Inflammatory macrophage (primary cell): ENCODE measurements at places on chromosomes 2 and 18.
A peak's percentile ranks its signal among the peaks of the same experiment; 100 is the strongest.

DNA sequence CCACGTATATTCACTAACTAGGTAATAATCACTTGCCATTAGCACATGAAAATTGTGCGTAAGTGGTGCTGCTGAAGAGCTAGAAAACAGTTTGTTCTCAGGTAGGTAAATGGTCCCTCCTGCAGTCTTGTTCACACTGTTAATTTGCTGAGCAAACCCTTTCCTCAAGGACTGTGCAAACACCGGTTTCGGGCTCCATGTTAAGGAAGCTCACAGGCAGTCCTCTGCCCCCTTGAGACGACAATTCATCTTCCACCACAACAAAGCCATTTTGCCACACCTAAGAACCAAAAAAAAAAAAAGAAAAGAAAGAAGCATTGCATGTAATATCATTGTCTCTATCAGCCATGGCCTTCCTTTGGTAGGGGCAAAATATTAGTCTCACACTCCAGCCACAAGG, 193.9 kb downstream of the BCL11A start:
- no peak for DNase-seq

DNA sequence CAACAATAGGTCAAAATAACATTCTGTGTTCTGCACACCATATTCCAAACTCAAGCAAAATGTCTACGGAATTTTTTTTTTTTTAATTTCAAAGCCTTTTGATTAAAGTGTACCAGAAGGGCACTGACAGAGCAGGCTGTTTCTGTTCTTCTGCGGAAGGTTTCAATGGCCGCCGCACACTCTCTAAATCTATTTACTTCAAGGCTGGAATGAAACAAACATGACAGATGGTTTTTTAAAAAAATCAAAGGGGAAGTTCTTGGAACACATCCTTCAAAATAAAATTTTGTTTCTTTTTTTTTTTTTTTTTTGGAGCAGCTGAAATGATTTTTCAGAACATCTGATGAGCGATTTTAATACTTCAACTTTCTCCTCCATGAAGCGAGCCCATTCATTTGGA, 259.1 kb downstream of the TXNL1 start:
- DNase-seq, result no peak

GRCh38 chr18:42051411-42051810, 96.4 kb downstream of the PIK3C3 start:
- no peak for DNase-seq

- no peak for DNase-seq
Measured at GRCh38 chr2:175126661-175127060, 41.3 kb downstream of the ATF2 start.

GRCh38 chr2:240560084-240560479, at the start of gene DUSP28:
DUSP28 (plus strand) TSS chr2:240560357; CDS start chr2:240560685, 328 bp downstream.
- peak; percentile 98 for DNase-seq

GRCh38 chr2:55949211-55949610, 25.6 kb upstream of the EFEMP1 start:
- no peak for DNase-seq

GRCh38 chr2:42854207-42854818, 61.9 kb upstream of the HAAO start:
- DNase-seq, result no peak

GRCh38 chr2:47907039-47907781, 912 bp upstream of the FBXO11 start:
- DNase-seq, result peak; percentile 17

- no peak for DNase-seq
Measured at GRCh38 chr18:64993695-64994094, 757.1 kb upstream of the CDH7 start.

DNA sequence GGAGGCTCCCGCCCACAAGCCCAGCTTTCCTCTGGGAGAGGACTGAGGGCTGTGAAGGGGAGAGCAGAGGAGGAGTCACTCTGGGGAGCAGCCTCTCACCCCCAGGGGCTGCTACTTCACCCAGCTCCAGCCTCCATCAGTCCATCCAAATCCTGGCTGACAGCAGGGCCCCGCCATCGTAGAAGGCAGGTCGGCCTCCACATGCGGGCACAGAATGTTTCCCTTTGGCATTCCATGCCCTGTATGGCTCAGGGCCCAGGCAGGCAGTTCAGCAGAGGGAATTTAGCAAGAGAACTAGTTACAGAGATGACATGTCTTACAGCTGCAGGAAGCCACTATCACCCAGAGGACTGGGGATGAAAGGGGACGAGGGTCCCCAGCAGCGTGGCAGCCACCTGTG, 6.4 kb upstream of the ODC1 start:
- DNase-seq, result no peak

- no peak for DNase-seq
Measured at GRCh38 chr2:163157411-163157810, 318.8 kb upstream of the KCNH7 start.

GRCh38 chr2:29241955-29242565, 126.8 kb downstream of the CLIP4 start:
- DNase-seq, result no peak

GRCh38 chr2:121545913-121546312, 15.2 kb downstream of the RNU4ATAC start:
- no peak for DNase-seq

- peak; percentile 79 for DNase-seq
Measured at GRCh38 chr18:74499633-74500032, 3.5 kb downstream of the CNDP2 start.

GRCh38 chr2:142582317-142582716, 295.1 kb upstream of the KYNU start:
- DNase-seq, result no peak

GRCh38 chr2:134261398-134262131, 7.7 kb downstream of the MGAT5 start:
- peak; percentile 5 for DNase-seq
